ENCODE measurements at places on chromosomes 3 and 15.

GRCh38 chr3:131658771-131659170 is 156.0 kb upstream of the MRPL3 start:
- DNase-seq = no peak

- DNase-seq = no peak
Measured at GRCh38 chr15:78103406-78104118, 11.2 kb downstream of the SH2D7 start.

DNA sequence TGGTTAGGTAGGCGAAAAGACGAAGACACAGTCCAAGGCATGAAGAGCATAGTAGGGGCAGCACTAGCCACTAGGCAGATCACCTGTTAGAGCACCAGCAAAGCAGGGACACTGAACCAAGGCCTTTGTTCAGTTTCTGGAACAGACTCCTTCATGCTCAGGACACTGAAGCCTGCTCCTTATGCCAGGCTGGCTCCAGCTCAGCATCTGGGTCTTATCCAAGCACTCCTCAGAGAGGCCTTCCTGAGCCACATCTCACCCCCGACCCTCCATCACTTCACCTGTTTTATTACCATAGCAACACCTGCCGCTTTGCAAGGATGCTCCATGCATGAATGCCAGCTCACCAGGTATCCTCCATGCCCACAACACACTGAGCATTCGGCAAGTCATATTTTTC is 206.3 kb upstream of the CHRNA7 start:
- DNase-seq = no peak

DNA sequence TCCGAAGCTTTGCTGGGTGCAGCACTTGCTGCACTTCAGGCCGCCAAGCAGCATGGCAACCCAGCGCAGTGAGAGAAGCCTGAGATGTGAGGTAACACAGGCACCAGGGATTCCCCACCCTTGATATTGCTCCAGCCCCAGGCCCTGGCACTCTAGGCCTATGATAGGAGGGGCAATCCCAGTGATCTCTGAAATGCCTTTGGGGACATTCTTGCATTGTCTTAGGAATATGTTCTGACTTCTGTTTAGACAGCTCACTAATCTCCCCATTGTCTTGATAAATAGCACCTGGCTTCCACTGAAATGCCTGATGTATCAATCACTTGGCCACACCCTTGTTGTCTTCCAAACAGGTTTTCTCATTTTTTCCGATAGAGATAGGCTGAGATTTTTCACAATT is 102.8 kb downstream of the SOX14 start:
- no peak for DNase-seq

- DNase-seq = no peak
Measured at GRCh38 chr3:37988931-37989525, 1.6 kb upstream of the VILL start.

GRCh38 chr3:149781211-149781610 is 11.1 kb downstream of the ANKUB1 start:
- no peak for DNase-seq

- DNase-seq = no peak
Measured at GRCh38 chr3:38114875-38115644, 21.9 kb downstream of the ACAA1 start.

GRCh38 chr15:34079904-34080303 is 21.8 kb downstream of the EMC7 start:
- DNase-seq = no peak

DNA sequence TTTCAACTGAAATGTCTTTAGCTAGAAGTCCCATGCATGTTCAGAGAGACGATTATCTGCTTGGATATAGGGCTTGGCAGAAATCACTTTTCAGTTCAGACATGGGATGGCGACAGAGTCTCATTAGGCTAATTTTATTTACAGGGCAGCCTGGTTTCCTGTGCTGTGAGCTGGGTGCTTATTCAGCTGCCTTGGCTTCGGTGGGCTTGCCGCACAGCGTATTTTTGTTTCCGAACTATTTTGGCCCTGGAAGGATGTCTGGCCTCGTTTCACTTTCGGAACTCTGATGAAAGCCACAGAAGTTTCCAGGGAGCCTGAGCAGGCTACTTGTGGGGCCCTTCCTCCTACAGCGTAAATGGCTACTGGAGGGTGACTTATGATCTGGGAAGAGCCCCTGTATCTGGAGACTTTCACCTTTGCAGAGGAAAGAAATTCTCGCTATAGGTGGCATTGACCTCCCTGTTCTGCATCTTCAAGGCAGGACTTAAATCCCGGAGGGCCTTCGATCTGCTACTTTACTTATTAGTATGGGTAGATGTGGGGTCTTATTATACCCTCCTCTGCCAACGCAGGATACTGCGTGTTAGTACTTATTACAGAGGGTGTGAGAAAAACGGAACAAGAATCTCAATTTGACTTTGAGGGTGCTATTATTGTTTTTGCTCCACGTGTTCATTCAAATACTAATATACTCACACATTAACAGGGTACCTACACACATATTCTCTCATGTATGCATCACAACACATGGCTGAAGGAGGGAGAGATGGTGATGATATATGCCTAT is 364.0 kb upstream of the RBMS3 start:
- DNase-seq = no peak

- no peak for DNase-seq
Measured at GRCh38 chr3:64445109-64445943, 220.1 kb upstream of the PRICKLE2 start.

GRCh38 chr15:51279391-51279790 is 59.0 kb downstream of the CYP19A1 start:
- DNase-seq = no peak

GRCh38 chr3:173897631-173898030 is 500.1 kb downstream of the NLGN1 start:
- DNase-seq = no peak

GRCh38 chr3:179676081-179676480 is 23.2 kb downstream of the USP13 start:
- no peak for DNase-seq

- no peak for DNase-seq
Measured at GRCh38 chr15:38818157-38818790, 253.7 kb upstream of the RASGRP1 start.

DNA sequence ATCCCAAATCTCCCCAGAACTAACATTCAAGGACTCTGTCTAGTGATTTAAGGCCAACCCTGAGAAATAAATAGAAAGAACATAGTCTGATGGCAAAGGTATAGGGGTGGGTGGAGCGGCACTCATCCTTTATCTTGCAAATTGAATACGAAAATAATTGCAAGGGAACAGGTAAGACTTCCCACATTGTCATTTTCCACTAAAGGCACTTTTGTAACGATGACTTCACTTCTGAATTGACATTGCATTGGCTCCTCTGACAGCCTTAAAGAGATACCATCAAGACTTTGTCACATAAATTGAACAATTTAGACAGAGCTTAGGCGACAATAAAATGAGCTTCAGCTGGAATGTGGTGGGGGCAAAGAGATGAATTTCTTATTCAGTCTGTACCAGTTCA is 75.3 kb upstream of the PLCL2 start:
- no peak for DNase-seq

DNA sequence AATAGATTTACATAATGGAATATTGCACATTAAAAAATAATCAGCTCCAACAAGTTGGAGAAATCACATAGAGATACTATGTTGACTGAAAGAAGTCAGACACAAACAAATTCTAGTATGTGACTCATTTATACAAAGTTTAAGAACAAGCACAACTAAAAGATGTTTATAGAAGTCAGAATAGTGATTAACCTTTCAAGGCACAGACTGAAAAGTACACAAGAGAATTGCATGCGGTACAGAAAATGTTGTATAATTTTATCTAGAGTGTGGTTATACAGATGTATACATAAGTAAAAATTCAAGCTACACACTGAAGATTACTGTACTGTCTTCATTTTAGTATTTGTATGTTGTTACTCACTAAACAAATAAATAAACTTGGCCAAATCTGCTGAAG is 19.3 kb upstream of the ATOSA start:
- DNase-seq = no peak

DNA sequence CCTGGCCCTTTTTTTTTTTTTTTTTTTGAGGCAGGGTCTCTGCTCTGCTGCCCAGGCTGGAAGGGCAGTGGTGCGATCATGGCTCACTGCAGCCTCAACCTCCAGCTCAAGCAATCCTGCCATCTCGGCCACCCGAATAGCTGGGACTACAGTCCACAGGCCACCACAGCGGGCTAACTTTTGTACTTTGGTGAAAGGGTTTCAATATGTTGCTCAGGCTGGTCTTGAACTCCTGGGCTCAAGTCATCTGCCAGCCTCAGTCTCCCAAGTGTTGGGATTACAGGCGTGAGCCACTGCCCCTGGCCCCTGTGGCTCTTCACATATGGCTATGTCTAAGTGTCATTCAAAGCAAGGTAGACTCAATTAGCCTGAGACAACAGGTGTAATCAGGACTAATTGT is 8.8 kb upstream of the DPPA2 start:
- no peak for DNase-seq

- no peak for DNase-seq
Measured at GRCh38 chr3:53169832-53170324, 8.9 kb downstream of the PRKCD start.

- DNase-seq = no peak
Measured at GRCh38 chr15:88484682-88485331, 17.3 kb downstream of the MRPS11 start.

All from activated naive CD4-positive, alpha-beta T cell (primary cell).